ENCODE measurements at places on chromosomes 5 and 9.

- H3K4me1 ChIP-seq: peaks cover 7% of the 10 kb centered on the region
- H3K36me3 ChIP-seq: no peaks in the 10 kb centered on the region
- peak overlapping the region; percentile 97 for H3K27ac ChIP-seq
- DNase-seq: peak; percentile 58
These were observed 723 bp downstream of the SNX18 start for GRCh38 chr5:54518146-54518817.

DNA sequence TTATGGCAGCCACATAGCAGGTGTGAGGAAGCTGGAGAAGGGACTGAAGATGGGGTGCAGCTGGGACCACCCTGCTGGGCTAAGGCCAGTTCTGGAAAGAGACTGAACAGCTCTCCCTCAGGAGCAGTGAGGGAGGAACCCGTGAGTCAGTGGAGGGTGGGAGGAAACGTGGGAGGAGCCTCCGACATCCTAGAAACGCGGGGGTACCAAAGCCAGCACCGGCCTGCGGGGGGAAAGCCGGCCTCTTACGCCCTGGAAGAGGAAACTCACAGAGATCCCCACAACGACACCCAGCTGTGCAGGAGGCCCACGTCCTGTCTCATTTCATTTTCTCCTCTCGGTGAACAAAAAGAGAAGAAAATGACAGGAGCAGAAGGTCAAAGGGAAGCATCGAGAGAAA, 185.8 kb upstream of the IRX4 start:
- H3K36me3 ChIP-seq: no peaks in the 10 kb centered on the region
- no peak for DNase-seq
- no peaks in the 10 kb centered on the region for H3K27me3 ChIP-seq
- no peaks in the 10 kb centered on the region for H3K4me1 ChIP-seq
- no peak overlapping the region for H3K27ac ChIP-seq
- no peak overlapping the region for H3K4me3 ChIP-seq

DNA sequence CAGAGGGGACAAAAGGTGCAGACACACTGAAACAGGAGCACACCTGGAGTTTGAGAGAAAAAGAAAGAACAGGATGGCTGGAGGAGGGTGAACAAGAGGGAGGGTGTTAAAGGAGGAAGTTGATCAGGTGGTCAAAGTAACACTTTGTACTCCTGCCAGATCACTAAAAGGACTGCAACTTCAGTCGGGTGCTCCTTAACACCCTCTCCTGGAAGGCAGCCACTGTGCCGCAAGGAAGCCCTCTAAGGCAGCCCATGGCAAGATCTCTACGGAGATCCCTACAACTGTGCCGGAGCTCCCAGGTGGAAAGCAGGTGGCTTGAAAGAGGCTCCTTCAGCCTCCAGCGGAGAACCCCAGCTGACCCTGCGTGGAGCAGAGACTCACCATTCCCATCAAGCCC, 124.4 kb upstream of the MSX2 start:
- no peaks in the 10 kb centered on the region for H3K36me3 ChIP-seq
- H3K4me1 ChIP-seq: no peaks in the 10 kb centered on the region

- no peaks in the 10 kb centered on the region for H3K27me3 ChIP-seq
- no peaks in the 10 kb centered on the region for H3K36me3 ChIP-seq
- H3K27ac ChIP-seq: no peak overlapping the region
- DNase-seq: no peak
- H3K4me1 ChIP-seq: no peaks in the 10 kb centered on the region
These were observed 311.2 kb downstream of the KCTD16 start for GRCh38 chr5:144481861-144482260.

- H3K27me3 ChIP-seq: no peaks in the 10 kb centered on the region
- H3K4me1 ChIP-seq: no peaks in the 10 kb centered on the region
- H3K27ac ChIP-seq: no peak overlapping the region
- no peak for DNase-seq
- H3K36me3 ChIP-seq: peaks cover 4% of the 10 kb centered on the region
- no peak overlapping the region for H3K4me3 ChIP-seq
These were observed 15.7 kb downstream of the BDP1 start for GRCh38 chr5:71471193-71471592.

DNA sequence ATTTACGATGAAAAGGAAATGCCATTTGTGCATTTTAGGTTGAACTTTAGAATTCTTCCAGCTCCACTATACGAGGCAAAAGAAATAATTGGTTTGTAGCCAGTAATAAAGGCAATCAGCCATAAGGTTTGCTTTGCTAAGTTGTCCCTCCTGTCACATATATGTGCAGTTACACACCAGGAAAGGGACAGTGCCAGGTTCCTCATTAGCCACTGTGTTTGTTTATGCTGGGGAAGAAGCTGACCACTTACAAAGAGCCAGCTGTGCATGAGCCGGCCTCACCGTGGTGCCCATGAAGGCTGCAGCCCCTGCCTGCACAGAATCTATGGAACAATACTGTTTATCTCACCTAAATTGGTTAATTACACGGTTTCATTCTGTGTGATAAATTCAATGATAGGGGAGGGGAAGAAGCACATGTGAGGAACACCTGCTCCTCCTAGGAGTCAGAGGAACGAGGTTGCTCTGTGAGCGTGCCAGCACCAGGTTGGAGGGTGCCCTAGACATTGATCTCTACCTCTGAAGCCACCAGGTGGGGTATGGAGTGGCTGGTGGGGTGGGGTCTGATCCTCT, 173.8 kb upstream of the DAP start:
- H3K27me3 ChIP-seq: no peaks in the 10 kb centered on the region
- no peak for DNase-seq
- no peak overlapping the region for H3K27ac ChIP-seq
- no peak overlapping the region for H3K4me3 ChIP-seq
- no peaks in the 10 kb centered on the region for H3K36me3 ChIP-seq

- H3K4me3 ChIP-seq: no peak overlapping the region
- H3K27ac ChIP-seq: peak overlapping the region; percentile 58
- no peak for DNase-seq
- no peaks in the 10 kb centered on the region for H3K36me3 ChIP-seq
- peaks cover 14% of the 10 kb centered on the region for H3K4me1 ChIP-seq
These were observed 73.1 kb downstream of the LRSAM1 start for GRCh38 chr9:127524373-127524772.

GRCh38 chr9:37218800-37219425, 98.5 kb downstream of the ZCCHC7 start:
- H3K27ac ChIP-seq: no peak overlapping the region
- no peak for DNase-seq
- no peak overlapping the region for H3K4me3 ChIP-seq
- H3K4me1 ChIP-seq: no peaks in the 10 kb centered on the region
